NCI-H1436 (cell line): ENCODE measurements at places on chromosomes 1 and 21.
A peak's percentile ranks its signal among the peaks of the same experiment; 100 is the strongest.

GRCh38 chr1:25054526-25055323, 124.6 kb upstream of the RUNX3 start:
- no peak for DNase-seq

DNA sequence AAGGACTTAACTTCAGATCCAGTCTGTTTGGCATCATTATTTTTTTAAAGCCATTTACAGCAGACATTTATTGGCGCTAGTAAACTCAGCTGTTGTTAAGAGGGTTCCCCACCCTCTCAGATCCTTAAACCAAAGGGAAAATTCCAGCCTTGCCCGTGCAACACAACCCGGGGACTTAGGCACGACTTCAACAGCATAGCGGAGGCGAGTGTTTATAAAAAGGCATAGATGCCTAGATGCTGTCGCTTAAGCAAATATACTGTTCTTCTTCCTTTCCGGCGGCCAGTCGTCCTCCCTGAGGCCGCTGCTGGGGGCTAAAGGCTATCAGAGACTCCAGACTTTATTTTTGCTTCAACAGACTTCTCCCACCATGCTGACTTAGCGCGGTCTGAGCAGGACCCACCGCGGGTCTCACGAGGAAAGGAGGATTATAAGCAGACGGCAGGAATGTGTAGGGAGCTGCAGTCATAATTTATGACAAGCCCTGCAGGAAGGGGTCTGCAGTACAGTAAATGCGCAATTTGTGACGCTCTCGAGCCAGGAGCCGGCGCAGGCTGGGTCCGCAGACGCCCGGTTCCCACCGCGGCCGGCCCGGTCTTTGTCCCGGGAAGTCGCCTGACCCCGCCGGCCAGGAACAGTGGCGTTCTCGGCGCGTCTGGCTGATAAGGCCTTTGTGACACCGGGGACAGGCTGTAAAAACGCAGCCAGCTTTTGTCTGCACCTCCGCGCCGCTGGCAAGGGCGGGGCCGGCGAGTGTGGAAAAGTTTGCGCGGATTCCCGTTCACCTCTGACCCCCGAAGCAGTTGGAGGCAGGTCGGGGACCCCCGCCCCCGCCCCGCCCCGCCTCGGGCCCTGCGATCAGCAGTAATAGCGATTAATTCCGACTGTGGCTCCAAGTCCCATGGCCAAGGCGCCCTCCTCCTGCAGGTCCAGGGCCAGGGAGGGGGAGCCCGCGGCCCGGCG, 61.2 kb upstream of the ARHGEF16 start:
- no peak for DNase-seq

DNA sequence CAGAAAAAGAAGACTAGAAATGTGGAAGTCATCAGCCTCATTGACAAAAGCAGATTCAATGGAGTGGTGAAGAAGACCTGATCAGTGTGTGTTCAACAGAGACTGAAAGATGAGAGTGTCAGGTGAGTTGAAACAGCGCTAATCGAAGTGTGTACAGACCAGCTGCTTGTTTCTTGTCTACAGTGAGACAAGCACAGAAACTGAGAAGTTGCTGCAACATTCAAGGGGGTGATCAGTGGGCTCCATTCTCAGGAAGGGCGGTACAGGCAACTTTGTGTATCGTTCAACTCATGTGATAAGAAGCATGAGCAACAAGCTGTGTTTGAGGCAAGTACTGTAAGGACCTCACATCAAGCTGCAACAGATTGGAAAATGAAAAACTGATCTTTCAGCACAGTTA, 19.4 kb downstream of the DSCAM start:
- DNase-seq = no peak

DNA sequence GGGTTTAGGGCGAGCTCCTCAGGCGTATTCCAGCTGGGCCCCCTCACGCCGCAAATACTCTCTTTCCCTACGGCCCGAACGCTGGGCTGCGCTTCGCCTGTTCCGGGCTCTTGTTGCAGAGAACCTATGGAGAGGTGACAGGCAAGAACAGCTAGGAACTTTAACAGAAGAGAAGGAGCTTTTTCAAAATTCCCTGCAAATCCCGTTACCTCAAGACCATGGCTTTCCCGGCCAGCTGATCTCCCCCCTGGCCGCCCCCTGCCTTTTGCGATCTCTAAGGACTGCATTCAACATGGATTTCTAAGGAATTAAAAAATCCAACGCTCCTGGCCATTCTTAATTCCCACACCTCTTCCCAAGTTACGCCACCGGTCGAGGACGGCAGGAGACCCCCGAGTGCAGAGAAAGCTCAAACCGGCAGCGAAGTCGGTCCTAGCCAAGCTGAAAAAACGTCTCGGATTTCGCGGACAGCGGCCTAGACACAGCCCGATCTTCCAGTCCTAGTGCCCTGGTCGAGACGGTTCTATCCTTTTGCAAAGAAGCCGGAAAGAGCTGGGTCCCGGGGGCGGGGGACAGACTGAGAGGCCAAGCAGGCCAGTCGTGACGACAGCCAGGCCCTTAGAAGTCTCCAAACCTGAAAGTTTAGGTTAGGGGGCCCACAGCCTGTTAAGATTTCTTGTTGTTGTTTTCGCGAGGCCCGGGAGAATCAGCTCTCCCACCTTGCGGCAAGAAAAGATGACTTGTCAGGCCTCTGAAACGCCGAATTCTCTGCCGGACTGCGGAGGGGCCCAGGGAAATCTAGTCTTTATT, 1.1 kb upstream of the TBX15 start:
- DNase-seq = no peak

GRCh38 chr1:200223207-200223606, 186.6 kb downstream of the ZNF281 start:
- no peak for DNase-seq

DNA sequence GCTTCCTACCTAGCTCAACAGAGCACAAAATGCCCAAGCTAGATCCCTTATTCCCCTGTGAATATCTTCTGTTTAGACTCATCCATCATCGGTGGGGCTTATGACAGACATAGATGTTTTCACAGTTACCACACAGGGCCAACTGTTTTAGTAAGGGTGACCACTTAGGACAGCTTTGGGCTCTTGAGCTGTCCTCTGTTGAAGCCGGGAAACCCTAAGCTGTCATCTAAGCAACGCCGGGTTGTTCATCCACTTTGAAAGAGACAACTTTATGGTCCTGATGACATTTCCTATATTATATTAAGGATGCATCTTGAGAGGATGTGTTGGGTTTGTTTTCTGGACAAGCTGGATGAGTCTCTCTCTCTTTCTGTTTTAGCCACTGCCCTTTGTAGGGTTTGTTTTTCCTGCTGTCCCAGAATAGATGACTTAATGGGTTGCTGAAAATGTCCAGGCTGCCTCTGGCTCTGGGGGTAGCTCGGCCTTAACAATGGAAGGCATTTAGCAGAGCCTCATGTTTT, 110.5 kb upstream of the UBE2U start:
- no peak for DNase-seq

GRCh38 chr1:29249951-29250581, 13.7 kb downstream of the PTPRU start:
- no peak for DNase-seq

DNA sequence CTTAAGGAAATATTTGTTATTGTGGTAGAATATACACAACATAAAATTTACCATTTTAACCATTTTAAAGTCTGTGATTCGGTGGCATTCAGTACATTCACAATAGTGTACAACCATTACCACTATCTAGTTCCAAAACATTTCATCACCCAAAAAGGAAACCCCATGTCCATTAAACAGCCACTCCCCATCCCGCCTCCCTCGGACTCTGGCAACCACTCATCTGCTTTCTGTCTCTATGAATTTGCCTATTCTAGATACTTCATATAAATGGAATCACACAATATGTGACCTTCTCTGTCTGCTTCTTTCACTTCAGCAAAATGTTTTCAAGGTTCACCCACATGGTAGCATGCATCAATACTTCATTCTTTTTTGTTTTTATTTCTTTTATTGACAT, 51.3 kb downstream of the PTP4A2 start:
- no peak for DNase-seq

- DNase-seq = no peak
Observed at GRCh38 chr1:39326836-39327235, 122.3 kb downstream of the MACF1 start.

- DNase-seq = no peak
Observed at GRCh38 chr1:95017775-95018174, 55.0 kb downstream of the ALG14 start.

GRCh38 chr1:184596950-184597645, 157.6 kb downstream of the EDEM3 start:
- no peak for DNase-seq

GRCh38 chr1:40312238-40313205, 4.6 kb downstream of the COL9A2 start:
- DNase-seq = no peak

- no peak for DNase-seq
Observed at GRCh38 chr1:9905010-9905409, 5.1 kb downstream of the CTNNBIP1 start.

DNA sequence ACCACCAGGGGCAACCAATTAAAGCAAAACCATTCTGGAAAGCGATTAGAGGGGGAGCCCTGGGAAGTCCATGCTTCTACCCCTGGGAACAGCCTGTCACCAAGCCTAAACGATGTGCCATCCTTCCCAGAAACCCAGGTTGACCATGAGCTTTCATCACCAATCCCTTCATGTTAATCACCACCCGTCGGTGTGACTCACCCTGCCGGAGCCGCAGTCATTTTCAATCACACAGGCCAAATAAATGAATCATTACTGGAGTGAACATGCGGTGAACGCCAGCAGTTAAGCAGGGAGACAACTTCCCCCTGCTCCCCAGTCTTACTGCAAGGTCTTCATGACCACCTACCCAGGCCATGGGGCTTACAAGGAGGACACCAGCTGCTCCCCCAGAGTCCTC, 308.8 kb downstream of the AJAP1 start:
- DNase-seq = no peak

GRCh38 chr1:26285366-26286063, 5.6 kb downstream of the SH3BGRL3 start:
- peak; percentile 16 for DNase-seq

GRCh38 chr1:44537956-44538355, 132.9 kb downstream of the RNF220 start:
- no peak for DNase-seq

GRCh38 chr1:232841823-232842565, 36.8 kb downstream of the MAP10 start:
- no peak for DNase-seq

GRCh38 chr1:149977345-149977744, 33.2 kb downstream of the OTUD7B start:
- DNase-seq = no peak

DNA sequence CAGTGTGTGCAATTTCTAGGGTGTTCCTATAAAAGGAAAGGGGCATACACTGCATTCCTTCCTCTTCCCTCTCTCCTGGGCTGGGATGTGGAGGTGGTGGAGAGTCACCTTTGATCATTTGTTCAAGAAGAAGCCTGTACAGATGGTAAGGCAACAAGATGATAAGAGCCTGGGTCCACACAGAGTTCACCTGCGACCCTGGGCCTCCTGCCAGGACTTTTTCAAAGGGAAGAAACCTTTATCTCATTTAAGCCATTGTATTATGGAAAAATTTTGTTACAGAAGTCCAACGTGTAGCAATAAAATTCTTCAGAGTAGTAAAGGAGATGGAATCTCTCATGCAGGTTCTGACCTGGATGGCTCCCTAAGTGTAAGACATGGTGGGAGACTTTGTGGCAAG, 189.1 kb downstream of the MIS18A start:
- DNase-seq = no peak

GRCh38 chr1:93675271-93675670, 6.4 kb downstream of the BCAR3 start:
- no peak for DNase-seq
